ENCODE measurements at places on chromosomes 3 and 15.

DNA sequence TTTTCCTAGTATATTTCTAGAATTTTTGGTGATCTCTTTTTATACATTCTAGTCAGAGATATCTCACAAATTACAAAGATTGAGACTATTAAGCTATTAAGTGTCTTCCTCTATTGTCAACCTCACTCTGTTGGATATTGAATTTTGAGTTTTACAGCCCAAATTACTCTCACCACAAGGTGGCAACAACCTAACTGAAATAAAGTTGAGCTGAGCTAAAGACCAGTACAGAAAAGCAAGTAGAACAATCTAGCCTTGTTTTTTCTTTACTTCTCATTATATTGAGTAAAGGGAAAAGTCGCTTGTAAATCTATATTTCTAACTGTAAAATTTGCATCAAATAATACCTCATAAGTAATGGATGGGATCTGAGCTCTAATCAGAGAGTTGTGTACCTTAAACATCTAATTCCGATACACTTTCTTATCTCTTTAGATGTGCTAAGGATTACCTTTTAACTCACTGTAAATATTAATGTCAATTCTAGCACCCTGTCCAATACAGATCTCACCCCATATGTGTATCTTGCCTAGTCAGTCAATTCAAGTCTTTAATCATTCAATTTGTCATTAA, 13.6 kb upstream of the COMMD2 start:
- DNase-seq = no peak

GRCh38 chr3:131402391-131403039, 20.9 kb downstream of the NUDT16 start:
- no peak for DNase-seq

DNA sequence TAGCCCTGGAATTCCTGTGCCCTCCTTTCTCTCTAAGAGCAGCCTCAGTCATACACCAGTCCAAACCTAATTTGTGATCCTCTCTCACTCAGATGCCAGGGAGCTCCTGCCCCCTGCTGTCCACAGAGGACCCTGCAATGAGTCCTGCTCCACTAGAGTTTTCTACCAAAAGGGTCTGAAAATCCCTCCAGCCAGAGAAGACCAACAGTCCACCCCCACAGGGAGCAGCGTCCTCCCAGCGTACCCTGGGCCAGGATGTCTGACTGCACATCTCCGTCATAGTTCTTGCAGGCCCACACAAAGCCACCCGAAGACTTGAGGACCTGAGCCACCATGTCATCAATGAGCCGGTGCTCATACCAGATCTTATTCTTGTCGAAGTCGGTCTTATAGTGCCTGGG, 15.4 kb downstream of the IDH2 start:
- no peak for DNase-seq

- DNase-seq = no peak
Measured at GRCh38 chr15:60021589-60022378, 17.7 kb downstream of the FOXB1 start.

GRCh38 chr3:25567388-25567787, 97.3 kb downstream of the TOP2B start:
- no peak for DNase-seq

- DNase-seq = peak; percentile 79
Measured at GRCh38 chr3:159848348-159849118, 140.1 kb upstream of the IL12A start.

Data from cardiac septum (tissue), 1 donor.